CD4-positive, alpha-beta T cell treated with Interleukin-17A for 1 hour (primary cell): ENCODE measurements at places on chromosomes 2 and 18.
A peak's percentile ranks its signal among the peaks of the same experiment; 100 is the strongest.

DNA sequence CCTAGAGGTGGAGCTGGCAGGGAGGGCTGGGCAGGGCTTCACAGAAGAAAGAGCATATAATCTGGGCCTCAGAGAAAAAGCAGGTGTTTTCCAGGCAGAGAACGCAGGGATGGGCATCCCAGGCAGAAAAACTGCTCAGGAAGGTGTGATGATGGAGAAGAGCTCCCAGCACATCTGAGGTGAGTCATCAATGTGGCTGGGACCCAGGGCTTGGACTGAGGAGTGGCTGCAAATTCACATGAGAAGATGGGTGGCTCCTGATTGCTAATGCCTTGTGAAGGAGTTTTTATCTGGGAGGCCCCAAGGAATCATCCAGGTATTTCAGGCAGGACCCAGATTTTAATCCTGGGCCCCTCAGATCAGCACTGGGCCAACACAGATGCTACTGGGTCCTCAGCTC, 10.2 kb downstream of the IL1F10 start:
- DNase-seq = no peak

- DNase-seq = no peak
Observed at GRCh38 chr2:70620020-70620419, 66.4 kb upstream of the TGFA start.

DNA sequence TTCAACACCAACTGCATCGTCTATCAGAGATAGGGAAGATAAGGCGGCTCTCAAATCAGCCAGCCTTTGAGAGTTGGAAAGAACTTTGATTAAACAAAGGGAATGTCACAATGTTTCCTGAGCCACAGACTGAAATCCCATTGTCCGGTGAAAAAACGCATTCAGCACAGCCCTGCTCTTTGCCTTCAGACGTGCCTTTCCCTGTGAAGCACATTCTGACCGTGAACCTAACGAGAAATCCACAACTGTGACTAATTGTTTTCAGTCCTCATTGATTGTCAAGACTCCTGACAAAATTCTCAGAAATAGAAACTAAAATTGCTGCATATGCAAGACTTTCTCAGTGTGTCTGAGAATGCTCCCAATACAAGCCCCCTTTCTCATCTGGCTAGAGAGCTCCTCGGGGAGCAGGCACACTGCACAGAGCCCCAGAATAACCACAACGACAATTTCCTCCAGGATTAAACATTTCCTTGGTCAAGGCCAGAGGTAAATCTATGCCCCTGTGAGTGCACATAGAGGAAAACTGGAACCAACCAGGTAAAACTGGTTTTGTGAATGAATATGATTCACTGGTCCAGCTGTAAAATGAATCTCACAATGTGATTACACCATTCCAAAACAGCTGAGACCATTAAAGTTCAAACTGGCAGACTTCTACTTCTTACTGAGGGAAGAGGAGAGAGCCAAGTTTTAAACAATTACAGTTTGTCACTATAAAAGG, 561.9 kb upstream of the ID2 start:
- no peak for DNase-seq

DNA sequence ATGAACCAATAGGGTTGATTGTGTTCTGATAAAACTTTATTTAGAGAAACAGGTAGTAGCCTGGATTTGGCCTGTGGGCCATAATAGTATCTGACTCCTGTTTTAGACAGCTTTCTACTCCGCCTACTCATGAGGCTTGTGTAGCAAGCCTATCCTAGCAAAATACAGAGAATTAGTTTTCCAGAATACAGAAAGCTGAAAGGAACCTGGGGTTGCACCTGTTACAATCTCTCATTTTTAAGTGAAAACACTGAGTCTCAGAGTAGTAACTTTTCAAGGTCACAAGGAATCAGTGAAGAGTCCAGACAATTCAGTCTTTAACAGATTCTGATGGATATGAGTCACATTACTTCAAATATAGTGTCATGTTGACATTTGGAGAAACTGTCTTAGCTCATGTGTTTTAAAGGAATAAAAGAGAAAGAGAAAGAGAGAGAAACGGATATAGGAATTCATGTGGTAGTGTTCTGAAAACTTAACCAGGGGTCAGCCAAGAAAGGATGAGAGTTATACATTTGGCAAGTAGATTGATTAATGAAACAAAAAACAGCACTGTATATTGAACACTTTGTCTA, 17.0 kb downstream of the ARHGAP28 start:
- DNase-seq = no peak

- DNase-seq = peak; percentile 21
Observed at GRCh38 chr2:42812899-42813479, 20.6 kb upstream of the HAAO start.

- DNase-seq = peak; percentile 55
Observed at GRCh38 chr2:106192752-106193689, 1.1 kb downstream of the UXS1 start.

- no peak for DNase-seq
Observed at GRCh38 chr2:152505495-152505906, 170.5 kb downstream of the FMNL2 start.

DNA sequence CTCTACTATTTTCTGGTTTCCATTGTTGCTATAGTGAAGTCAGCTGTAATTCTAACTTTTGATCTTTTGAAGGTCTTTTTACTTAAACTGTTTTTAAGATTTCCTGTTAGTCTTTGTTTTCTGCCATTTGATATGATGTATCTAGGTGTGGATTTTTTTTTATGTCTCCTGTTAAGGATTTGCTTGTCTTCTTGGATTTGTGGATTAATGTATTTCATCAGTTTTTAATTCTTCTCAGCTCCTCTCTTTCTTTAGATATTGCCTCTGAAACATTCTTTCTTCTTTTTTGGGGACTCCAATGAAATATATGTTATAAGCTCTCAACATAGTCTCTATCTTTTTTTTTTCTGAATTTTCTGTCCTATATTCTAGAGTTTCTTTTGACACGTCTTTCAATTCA, 24.8 kb upstream of the THUMPD2 start:
- DNase-seq = no peak

GRCh38 chr2:146981921-146982320, 862.9 kb upstream of the ACVR2A start:
- no peak for DNase-seq

DNA sequence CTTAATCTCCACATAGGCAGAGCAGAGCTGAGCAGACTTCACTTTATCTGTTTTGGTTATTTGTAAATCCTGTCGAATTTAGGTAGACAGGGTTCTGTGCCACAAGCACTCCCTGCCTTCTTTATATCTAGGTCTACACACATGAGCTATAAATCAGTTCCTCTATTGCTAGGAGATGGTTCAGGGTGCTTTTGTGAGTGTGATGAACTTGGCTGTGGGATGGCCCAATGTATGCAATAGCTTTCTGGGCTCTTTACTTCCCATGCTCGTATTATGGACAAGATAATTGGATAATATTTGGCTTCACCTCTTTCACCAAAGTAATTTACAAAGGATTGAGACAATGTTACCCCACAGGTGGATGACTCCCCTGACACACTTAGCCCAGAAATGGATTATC, 72.2 kb downstream of the PLB1 start:
- DNase-seq = no peak

- DNase-seq = no peak
Observed at GRCh38 chr2:176002688-176003210, 682 bp upstream of the LNPK start.

- no peak for DNase-seq
Observed at GRCh38 chr2:45458909-45459563, 152.0 kb downstream of the SRBD1 start.

DNA sequence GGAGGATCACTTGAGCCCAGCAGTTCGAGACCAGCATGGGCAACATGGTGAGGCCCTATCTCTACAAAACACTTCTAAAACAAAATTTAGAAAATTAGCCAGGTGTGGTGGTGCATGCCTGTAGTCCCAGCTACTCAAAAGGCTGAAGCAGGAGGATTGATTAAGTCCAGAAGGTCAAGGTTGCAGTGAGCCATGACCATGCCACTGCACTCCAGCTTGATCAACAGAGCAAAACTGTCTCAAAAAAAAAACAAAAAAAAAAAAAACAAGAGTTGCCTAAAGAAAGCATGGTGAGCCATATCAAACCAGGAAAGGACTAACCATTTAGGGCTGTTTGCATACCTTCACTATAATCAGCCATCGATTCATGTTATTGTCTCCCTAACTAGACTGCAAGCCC, 4.5 kb downstream of the CLASP1 start:
- no peak for DNase-seq

DNA sequence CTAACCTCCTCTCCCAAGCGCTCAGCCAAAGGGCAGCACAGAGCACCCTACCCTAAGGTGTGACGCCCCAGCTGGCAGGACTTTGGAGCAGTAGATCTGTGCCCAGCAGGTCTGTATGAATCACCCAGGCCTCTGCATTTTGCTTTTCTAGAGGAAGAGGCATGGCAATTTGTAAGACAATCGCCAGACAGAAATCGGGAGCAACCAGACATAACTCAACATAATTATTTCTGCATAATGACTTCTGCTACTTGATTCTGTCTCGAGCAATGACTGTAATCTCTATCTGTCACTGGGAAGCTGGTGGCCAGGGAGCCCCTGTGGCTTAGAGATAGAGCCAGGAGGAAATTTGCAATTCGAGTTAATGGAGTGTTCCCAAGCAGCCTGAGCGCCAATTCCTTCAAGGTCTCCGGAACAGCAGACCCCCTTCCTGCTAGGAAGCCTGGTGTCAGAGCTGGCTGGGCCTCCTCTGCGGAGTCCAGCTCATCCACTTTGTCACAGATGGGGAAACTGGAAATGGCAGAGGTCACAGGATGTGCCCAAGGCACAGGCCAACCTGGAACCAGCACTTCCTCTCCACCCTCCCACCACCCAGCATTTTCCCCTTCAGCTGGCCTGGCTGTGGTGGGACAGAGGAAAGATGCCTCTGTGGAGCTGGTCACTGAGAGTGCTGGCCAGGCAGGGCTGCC, 55.0 kb downstream of the ODC1 start:
- DNase-seq = no peak

GRCh38 chr2:119440873-119441272, 9.2 kb downstream of the TMEM37 start:
- DNase-seq = no peak

DNA sequence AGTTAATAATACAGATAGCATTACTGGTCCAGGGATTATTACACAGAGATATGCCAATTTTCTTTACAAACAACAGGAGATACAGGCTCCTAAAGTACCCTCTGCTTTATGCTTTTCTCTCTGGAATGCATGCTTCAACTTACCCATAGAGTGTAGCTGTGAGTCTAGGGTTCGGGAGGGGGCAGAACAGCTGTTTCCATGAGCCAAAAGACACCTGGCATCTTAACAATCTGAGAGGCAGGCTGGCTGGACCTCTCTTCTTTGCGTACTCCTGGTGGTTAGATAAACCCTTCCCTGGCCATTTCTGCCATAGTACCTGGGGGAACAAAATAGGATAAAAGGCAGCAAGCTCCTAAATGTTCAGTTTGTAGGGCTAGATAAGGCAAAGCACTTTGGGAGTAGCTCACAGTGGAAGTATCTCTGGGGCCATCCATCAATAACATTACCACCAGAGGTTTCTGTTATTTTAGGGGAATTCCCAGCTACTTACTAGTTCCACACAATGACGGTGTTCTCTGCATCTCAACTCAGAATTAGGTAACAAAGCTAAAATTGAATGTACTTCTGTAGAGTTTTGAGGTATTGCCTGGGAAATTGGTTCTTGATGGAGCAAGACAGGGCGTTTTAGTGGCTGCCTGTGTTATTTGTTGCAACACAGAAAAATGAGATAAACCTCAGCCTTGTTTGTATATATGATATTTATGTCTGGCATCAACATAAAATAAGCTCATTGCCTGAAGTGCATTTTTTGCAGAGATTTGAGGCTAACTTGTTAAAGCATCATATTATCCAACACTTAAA, 6.2 kb upstream of the CCDC85A start:
- no peak for DNase-seq

- no peak for DNase-seq
Observed at GRCh38 chr2:119389615-119390306, 23.0 kb downstream of the DBI start.

DNA sequence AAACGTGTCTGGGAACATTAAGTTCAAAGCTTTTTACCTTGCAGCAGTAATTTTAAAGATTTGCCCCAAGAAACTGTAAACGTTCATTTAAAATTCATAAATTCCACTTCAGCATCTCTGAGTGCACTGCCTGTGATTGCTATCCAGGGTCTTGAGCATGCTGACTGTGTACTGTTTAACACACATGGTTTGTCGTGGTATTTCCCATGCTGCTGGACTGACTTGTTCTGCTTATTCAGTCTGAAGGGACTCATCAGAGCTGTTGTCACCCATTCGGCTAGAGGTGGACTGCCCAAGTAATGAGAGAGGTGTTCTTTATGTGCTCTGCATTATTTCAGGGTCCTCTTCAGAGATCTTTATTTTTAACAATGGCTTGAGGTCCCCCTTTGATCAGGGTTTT, 53.1 kb downstream of the RHBDD1 start:
- no peak for DNase-seq

- no peak for DNase-seq
Observed at GRCh38 chr2:178787934-178788333, 19.3 kb downstream of the TTN start.

DNA sequence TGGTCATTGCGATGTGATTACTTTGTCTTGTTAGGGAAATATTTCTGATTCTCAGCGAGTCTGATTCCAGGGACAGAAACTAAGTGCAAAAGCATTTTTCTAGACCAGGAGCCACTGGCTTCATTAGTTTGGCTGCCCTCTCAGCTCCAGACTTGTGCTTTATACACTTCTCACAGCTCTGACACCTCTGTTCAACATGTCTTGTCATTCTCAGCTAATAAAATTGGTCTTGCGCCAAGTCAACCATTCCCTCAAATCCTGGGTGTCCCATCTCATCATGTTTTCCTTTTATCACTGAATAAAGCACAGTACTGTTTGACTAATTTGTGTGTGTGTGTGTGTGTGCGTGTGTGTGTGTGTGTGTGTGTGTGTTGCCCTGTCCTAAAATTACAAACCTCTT, 215.5 kb upstream of the EPHA4 start:
- DNase-seq = no peak

DNA sequence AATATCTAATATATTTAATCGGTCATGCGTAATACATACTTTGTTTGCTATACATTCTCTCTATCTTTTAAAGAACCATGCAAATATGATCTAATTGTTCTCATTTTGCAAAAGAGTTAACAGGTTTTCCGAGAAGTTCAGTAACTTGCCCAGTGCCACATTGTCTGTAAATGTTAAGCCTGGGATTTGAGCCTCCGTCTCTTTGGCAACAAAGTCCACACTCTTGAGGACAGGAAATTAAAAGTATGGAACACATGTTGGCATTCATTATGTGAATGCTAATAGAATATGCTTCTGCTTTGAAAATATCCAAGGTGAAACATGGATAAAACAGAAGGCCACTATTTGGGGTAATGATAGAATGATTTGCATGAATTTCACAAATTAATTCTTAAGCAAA, 85.2 kb downstream of the LRP1B start:
- DNase-seq = no peak

DNA sequence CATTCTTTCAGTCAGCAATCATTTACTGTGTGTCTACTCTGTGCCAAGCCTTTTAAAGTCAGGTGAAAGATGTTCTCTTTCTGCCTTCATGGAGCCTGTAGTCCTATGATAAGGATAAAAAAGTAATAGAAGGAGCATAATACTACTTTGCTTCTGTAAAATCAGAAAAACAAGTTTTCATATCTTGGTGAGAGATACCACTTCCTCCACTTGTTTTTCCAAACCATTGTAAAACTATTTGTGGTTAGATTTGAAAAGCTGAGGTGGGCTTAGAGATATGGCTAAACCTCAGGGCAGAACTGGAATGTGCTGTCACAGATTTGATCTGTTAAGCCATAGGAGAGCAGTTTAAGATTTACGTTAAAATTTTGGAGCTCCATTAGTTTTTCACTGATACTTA, 104.7 kb upstream of the FAM117B start:
- peak; percentile 1 for DNase-seq
